ENCODE measurements at places on chromosomes 7 and 10. TPM values are rescaled to one million over a fixed set of nuclear protein-coding genes. Genes with fewer than 3 reads are reported as not detected.

- no peak for DNase-seq
Observed at GRCh38 chr7:44108768-44109750, 4.9 kb downstream of the AEBP1 start.

- no peak for DNase-seq
Observed at GRCh38 chr7:142881586-142882337, 3.8 kb downstream of the TRPV6 start.

GRCh38 chr10:133277993-133278576 is 1.4 kb upstream of the ADAM8 start:
- DNase-seq = no peak

The EPO gene
- total RNA-seq = not detected

The MYO3A gene
- total RNA-seq = not detected

The ANXA8 gene
- not detected for total RNA-seq

The C10orf62 gene
- total RNA-seq = not detected
